ENCODE measurements at places on chromosomes 5 and 9.

- DNase-seq = no peak
Measured at GRCh38 chr5:142053426-142054151, 40.8 kb upstream of the GNPDA1 start.

GRCh38 chr5:167785901-167786300, 505.5 kb upstream of the WWC1 start:
- DNase-seq = no peak

DNA sequence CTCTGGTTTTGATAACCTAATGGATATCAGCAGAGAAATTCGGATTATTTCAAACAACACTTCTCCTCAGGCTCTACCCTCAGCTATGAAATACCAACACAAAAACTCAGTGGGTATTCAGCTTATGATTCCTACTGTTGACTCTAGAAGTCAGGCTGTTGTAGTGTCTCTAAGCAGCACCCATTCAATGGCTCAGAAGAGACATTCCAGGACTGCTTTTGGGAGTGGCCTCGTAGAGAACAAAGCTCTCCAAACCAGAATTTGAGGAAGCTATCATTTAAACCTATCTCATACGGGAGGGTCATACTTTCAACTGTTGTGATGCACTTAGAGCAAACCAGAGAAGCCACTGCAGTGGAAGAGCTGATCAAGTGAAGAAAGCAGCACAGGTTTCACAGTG, 34.1 kb downstream of the ETF1 start:
- no peak for DNase-seq

- no peak for DNase-seq
Measured at GRCh38 chr9:133821601-133822429, 83.7 kb upstream of the SARDH start.

GRCh38 chr5:67561151-67561932, 364.7 kb upstream of the CD180 start:
- no peak for DNase-seq

GRCh38 chr9:69940674-69941073, 103.0 kb upstream of the MAMDC2 start:
- DNase-seq = no peak

DNA sequence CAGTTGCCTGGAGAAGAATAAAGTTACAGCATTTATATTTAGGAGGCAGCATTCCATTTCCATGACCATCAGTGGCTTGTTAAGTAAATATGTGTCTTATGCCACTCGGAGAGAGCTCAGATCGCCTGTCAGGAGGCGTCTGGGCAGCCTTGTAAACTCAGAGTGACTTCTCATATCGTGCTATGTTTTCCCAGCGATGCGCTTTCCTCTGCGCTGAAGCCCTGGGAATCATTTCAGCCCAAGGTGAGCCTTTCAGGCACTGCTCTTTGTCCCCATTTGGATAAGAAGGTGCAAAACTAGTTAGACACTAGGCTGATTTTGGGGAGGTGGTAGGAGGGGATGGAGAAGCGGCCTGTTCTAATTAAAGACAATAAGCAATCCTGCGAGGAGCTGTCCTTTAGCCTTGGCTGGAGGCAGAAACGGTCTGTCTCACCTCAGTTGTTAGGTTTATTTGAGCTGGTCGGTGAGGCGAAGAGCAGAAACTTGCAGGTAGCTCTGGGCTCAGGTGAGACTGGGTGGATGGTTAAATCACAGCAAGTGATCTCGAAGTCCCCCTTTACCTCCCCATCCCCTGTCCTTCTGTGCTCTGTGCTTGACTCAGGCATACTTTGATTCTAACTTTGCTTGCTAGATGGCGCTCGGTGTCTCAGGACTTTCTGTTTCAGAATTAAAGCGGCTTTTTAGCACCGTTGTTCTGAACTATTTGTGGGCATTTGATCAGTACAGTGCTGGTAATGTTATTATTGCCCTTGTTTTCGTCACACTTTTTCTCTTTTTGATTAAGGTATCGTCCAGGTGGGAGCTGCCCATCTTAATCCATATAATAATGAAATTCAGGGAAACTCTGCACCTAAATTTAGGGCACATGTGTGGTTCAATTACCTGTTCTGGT, 24.6 kb downstream of the NR2F1 start:
- peak; percentile 52 for DNase-seq

GRCh38 chr9:29060041-29060440, 1486.8 kb upstream of the C9orf72 start:
- no peak for DNase-seq

DNA sequence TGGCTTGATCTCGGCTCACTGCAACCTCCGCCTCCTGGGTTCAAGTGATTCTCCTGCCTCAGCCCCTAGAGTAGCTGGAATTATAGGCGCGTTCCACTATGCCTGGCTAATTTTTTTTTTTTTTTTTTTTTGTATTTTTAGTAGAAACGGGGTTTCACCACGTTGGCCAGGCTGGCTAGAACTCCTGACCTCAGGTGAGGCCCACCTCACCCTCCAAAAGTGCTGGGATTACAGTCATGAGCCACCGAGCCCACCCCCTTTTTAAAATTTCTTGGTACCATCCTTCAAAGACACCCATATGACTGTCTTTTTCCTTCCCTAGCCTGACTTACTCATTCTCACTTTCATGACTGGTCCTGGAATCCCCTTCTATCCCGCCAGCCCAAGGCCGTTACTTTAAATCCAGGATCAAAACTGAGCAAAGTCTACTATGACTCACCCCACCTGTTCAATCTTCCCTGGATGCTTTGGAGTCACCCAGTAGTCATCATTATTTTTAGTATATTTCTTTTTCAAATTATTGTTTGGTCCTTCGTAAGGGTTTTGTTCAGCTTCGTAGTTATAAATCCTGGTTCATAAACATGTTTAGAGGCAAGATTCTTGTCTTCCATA, 1.2 kb upstream of the TBCA start:
- DNase-seq = no peak

- DNase-seq = no peak
Measured at GRCh38 chr5:174832811-174833210, 108.4 kb downstream of the MSX2 start.

GRCh38 chr5:170070556-170071412, 34.9 kb upstream of the FOXI1 start:
- peak; percentile 88 for DNase-seq

DNA sequence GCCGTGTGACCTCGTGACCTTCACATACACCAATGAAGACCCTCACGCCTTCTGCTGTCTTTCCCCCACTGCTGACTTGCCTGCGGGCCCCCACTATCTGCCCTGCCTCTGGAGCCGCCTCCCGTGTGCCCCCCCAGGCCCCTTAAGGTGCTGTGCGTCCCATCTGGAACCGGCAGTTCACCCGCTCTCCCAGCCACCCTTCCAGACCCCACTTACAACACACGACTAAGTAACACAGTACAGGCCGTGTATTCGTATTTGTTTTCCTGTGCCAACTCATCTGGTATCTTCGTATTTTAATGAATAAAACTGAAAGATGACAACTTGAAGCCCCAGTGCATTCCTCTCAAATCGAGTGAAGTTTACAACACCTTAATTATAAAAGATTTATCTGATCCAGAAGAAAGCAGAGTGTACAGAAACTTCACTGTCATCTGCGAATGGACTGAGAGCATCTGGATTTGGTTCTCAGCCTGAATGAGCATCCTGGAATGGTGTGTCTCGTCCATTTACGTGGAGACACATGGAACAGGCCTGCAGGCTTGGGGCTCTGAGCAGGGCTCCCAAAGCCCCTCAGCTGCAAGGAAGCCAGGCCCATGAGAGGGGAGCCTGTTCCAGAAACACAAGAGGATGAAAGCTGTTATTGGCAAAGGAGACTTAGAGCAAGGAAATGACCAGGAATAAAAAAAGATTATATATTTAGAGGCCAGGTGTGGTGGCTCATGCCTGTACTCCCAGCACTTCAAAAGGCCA, 21.9 kb upstream of the TERT start:
- DNase-seq = no peak

DNA sequence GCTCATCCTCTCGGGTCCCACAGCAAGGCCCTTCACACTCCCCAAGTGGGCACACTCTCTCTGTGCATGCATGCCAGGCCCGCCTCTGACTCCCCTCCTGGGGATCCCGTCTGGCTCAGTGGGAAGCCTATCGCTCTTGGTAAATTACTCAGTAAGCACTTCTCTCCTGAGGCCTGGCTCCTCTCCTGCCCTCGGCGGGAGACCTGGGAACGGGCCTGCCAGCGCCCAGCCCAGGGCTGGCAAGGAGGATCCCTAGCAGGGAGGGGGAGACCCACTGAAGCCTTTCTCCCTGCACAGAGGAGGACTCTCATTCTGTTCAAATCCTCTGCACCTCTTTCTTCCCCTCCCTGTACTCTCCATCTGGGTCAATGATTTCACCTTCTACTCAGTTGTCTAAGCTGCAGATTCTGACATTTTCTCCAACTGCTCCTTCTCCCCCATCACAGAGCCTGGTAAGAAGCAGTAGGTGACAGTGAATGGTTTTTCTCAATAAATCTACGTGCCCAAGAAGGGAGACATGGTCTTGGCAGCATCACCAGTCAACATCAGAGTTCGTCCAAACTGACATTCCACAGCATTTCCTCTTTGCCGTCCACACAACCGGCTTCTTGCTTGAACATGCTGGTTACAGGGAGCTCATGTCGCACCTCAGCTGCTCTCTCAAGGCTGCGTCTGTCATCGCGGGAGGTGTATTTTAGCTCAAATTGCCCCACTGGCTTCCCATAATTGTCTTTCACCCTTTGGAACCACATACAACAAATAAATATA, 81.9 kb downstream of the GPR21 start:
- DNase-seq = no peak

- DNase-seq = no peak
Measured at GRCh38 chr9:114627553-114627952, 16.5 kb downstream of the TMEM268 start.

- no peak for DNase-seq
Measured at GRCh38 chr5:151240924-151241635, 11.9 kb upstream of the GM2A start.

DNA sequence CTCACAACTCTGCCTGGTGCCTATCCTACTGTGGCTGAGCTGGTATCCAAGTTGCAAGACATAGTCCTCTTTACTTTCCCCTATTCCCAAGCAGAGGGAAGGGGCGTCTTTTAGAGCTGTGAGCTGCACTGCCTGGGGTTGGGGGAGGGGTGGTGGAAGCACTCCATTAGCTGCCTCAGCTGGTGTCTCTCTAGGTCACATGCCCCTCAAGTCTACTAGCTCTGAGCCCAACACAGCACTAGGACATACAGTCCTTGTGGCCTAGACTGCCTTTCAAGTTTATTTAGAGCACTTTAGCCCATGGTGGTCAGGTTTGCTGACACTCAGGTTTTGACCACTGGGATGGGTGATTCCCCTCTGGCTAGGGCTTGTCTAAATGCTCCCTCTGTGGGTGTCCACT, 54.7 kb downstream of the SREK1 start:
- no peak for DNase-seq

- no peak for DNase-seq
Measured at GRCh38 chr5:1354576-1354975, 9.7 kb upstream of the CLPTM1L start.

GRCh38 chr5:134209477-134210245, 16.2 kb downstream of the PPP2CA start:
- DNase-seq = no peak

- DNase-seq = peak; percentile 28
Measured at GRCh38 chr5:55668356-55668755, 43.8 kb downstream of the SLC38A9 start.

DNA sequence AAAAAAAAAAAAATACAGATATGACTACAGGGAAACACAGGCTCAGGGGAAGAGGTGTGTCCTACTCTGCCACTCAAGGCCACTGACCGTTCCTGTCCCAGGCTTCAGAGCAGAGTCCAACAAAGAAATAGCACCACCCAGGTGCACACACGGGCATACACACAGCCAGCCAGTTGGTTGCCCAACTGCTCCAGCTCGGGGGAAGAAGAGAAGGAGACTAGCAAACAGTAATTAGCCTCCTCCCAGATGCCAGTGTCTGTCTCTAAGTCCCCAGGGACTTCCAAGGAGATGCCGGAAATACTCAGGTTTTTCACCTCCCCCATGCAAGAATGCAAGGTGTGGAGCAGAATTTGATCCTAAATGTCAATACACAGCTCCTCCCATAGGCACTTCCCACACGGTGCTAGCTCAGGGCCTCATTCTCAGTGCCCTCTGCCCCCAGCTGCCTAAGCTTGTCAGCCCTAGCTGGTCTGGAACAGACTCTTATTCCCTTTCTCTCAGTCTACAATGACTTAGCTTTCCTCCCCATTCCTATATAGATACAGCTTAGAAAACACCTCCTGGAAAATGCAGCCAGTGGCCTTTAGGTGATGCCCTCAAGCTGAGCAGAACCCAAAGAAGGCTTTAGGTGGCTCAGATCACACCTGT, 1.7 kb downstream of the MYORG start:
- DNase-seq = peak; percentile 38

- no peak for DNase-seq
Measured at GRCh38 chr5:143361438-143361837, 42.0 kb downstream of the NR3C1 start.

DNA sequence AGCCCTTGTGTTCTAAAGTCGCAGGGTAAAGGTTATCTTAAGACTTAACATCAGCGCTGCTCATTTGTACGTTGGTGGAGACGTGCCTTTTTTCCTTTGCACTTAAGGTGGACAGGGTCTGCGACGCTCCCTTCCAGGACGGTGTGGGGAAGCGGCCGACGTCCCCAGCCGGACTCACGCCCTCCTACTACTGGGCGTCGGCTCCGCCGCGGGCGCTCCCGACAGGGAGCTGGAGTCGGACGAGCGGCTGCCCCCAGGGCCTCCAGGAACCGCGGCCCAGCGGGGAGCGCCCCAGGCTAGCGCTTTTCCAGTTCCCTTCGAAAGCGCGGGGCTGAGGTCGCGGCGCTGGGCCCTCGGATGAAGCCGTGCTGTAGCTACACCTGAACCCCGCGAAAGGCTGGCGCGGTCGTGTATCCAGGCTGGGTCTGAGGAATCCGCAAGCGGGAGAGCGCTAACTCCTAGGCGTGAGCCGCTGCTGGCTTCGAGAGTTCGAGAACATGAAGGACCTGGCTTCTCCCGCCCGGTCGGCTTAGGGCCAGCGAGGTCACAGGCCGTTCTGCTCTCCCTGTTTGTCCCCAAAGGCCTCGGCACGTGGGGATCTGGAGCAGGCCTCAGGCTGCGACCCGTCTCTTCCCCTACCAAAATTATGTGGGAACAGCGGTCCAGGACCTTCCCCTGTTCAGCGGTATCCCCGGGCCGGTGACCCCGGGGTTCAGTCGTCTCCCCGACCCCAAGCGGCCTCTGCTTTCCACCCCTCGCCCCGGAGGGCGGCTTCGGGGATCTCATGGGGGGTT, 3.8 kb upstream of the DMRT3 start:
- DNase-seq = no peak

- no peak for DNase-seq
Measured at GRCh38 chr5:72305194-72306142, 14.6 kb downstream of the MRPS27 start.

DNA sequence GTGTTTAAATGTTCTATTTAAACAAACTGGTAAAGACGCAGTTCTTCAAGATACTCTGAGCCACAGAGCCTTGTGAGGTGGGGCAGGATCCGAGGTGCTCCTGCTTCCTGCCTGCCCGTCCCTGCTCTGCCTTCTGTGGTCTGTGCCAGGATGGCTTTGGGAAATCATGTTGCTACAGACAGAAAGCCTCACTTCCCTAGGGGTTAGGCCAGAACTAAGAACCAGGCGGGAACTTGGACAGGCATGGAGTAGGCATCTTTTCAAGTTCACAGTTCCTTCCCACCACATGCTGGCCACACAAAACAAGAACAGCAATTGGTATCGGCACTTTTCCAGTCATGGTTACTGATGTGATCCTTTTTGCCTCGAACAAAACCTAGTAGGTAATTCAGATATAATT, 67.7 kb upstream of the SPOCK1 start:
- DNase-seq = no peak

Data from iPS-NIHi11 (cell line).